ENCODE measurements at places on chromosomes 4 and X.

- no peak for DNase-seq
Measured at GRCh38 chr4:81326581-81326980, 111.6 kb upstream of the PRKG2 start.

- DNase-seq, result no peak
Measured at GRCh38 chr4:30903502-30904214, 183.5 kb downstream of the PCDH7 start.

GRCh38 chr4:167424341-167425256 is 190.3 kb upstream of the SPOCK3 start:
- no peak for DNase-seq

GRCh38 chr4:144449611-144450010 is 196.3 kb upstream of the HHIP start:
- peak; percentile 9 for DNase-seq

GRCh38 chrX:29470030-29470429 is 745.3 kb upstream of the MAGEB2 start:
- no peak for DNase-seq

DNA sequence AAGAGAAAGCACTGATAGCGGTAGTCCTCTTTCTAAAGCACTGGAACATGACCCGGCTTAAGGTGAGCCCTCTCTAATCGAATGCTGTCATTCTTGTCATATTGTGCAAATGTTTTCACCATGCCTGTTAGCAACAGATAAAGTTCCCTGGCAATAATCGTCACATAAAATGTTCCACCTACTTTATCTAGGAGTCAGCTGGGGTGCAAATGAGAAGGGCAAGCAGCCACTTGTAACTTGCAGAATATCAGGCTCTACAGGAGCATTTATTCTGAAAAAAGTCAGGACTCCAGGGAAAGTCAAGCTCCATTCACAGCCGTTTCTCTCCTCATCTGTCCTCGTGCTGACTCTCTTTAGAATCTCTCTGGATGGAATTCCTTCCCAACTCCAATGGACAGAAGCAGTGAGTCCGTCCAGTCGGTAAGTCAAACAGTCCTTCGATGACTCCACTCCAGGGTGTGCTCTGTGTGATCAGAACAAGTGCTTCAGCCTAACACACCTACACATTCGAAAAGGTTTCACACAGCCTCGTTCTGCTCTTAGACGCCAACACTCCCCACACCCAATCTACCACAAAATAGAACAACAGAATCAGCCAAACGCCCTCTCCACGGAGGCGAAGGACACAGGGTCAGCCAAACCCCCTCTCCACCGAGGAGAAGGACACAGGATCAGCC is 101.7 kb upstream of the FRG1 start:
- DNase-seq, result peak; percentile 35

GRCh38 chrX:15748841-15749240 is 10.8 kb downstream of the CA5B start:
- no peak for DNase-seq

- no peak for DNase-seq
Measured at GRCh38 chr4:119823045-119823444, 194.4 kb upstream of the PDE5A start.

- no peak for DNase-seq
Measured at GRCh38 chr4:60034361-60034760, 1165.8 kb upstream of the ADGRL3 start.

DNA sequence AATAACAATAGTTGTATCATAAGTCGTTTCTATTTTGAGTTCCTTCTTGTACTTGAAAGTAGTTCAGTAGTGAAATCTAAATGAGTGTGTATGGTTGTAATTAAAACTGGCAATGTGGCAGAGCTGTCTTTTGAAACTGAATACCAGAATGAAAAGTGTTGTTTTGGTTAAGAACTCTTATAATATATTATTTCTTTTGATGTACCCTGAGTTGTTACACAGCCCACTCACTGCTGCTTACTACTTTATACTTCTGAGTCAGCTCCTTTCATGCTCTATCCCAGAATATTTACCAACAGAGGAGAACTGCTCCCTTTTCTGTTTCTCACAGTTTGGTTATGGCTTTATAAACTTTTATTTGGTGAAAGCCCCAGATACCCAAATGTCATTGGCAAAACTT is 28.8 kb downstream of the FAM199X start:
- no peak for DNase-seq

- DNase-seq, result no peak
Measured at GRCh38 chrX:2627272-2627867, 63.7 kb upstream of the CD99 start.

DNA sequence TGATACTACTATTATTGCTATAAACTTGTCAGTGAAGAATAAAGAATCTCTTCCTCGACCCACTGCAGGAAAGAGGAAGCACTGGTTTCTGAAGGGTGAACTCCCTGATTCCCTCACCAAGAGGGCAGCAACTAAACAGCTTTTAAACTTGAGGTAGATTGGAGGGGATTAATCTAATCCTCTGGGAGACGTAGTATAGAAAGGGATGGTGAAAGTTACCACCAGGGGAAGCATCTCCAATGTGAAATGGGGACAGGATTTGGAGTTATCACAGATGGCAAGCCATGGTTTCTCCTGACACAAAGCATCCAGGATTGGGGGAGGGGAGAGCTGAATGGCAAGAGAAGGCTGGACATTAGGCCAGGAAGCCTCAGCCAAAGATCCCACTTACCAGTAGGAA is 62.7 kb upstream of the PTPN13 start:
- no peak for DNase-seq

GRCh38 chrX:123756320-123756719 is 23.5 kb upstream of the THOC2 start:
- no peak for DNase-seq

GRCh38 chrX:66677430-66677829 is 38.6 kb upstream of the EDA2R start:
- DNase-seq, result no peak

DNA sequence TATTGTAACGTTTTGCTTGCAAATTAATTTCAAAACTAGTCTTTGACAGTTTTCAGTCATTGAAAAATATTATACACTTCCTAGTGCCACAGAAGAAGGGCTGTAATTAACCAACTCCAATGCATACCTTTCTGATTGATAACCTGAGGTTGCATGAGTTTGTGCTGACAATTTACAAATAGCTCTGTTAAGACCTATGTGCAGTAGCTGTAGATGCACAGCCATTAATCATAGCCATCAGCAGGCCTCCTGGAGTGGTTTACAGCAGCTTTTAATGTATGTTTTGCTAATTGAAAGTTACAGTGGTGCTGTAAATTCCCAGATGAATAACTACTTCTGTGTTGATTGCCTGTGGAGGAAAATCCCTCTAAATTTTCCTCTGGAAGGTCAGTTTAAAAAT is 758.1 kb downstream of the SH3BGRL start:
- DNase-seq, result no peak

- DNase-seq, result peak; percentile 50
Measured at GRCh38 chr4:8594097-8595038, 1.8 kb downstream of the CPZ start.

DNA sequence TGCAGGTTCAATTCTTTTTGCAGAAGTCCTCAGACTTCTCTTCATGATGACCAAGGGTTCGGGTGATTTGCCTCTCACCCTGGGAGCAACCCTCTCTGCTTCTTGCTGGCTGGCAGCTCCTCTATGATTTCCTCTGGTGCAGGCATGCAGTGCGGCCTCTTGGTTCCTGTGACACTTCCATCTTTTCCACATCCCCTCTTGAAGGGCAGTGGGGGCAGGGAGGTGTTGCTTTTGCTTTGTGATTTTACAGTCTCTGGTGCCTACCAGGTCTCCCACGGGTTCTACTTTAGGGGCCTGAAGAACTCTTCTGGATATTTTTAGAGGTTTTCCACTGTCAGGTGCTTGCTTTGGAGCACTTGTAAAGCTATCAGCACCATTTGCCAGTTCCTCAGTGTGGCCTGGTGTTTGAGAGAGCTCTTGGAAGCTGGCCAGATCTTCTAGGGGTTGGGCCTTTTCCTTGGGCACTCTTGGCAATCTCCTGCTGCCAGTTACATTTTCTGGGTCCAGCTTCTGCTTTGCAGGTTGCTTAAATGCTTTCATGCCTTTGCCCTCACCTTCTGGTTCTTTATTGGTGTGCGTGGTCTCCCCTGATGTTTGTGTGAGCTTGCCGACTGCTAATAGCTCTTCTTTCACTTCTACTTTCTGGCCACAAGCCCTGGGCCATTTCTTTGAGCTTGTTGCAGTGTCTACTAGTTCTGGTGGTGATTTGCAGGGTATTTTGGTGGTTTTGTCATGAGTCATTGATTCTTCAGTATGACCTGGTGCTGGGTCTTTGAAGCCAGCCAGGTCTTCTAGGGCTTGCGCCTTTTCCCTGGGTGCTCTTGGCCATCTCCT is 11.5 kb upstream of the CHST7 start:
- no peak for DNase-seq

DNA sequence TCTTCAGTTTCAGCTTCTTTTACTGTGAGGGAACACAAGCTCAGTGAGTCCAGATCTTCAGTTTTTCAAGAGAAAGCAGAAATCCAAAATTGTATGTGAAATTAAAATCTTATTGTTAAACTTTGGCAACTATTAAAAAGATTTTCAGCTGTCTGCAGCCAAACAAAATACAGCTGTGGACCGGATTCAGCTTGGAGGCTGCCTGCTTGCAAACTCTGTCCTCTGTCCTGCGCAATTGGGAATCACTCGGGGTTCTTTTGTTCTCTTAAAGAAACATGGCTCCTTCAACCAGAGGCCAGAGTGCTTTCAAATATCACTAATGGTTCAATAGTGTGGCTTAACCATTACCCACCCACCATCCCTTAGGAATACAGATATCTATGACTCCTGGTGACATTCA is 201.2 kb downstream of the CHIC2 start:
- DNase-seq, result peak; percentile 57

- no peak for DNase-seq
Measured at GRCh38 chr4:40197879-40198689, 1.3 kb downstream of the RHOH start.

DNA sequence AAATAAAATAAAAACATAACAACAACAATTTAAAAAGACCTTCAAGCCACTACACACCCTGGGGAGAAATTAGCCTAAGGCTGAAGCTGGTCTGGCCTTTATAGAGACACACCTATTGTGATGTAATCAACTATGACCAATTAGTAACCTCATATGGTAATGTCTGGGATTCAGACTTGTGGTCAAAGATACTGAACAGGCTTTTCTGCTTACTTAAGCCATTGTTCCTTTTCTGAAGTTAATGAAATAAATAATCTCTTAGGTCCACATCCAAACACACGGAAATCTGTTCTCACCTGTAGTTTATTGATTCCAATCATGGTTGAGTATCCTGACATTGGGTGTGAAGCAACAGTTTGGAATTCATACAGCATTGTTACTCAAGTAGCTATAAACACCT is 152.5 kb downstream of the PLS3 start:
- DNase-seq, result no peak

DNA sequence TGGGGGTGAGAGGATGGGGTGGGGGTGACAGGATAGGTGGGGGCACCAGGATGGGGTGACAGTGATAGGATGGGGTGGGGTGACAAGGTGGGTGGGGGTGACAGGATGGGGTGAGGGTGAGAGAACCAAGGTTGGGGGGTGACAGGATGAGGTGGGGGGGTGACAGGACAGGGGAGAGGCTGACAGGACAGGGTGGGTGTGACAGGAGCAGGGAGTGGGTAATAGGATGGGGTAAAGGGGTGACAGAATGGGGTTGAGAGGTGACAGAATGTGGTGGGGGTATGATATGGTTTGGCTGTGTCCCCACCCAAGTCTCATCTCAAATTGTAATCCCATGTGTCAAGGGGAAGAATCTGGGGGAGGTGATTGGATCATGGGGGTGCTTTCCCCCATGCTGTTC is 26.0 kb downstream of the RNF212 start:
- no peak for DNase-seq

- no peak for DNase-seq
Measured at GRCh38 chr4:156336511-156336910, 382.8 kb upstream of the CTSO start.

- DNase-seq, result no peak
Measured at GRCh38 chr4:81839347-81840042, 367.8 kb upstream of the RASGEF1B start.

GRCh38 chrX:139543920-139544319 is 13.4 kb downstream of the F9 start:
- no peak for DNase-seq

DNA sequence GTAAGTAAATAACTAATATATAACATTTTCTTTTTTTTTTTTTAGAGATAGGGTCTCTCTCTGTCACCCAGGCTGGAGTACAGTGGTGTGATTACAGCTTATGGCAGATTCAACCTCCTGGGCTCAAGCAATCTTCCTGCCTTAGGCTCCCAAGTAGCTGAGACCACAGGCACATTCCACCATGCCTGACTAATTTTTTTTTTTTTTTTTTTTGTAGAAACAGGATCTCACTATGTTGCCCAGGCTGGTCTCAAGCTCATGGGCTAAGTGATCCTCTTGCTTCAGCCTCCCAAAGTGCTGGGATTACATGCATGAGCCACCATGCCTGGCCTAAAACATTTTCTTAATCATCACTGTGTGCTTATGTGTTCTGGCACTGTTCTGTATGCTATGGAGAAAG is 32.8 kb downstream of the MGARP start:
- DNase-seq, result no peak

DNA sequence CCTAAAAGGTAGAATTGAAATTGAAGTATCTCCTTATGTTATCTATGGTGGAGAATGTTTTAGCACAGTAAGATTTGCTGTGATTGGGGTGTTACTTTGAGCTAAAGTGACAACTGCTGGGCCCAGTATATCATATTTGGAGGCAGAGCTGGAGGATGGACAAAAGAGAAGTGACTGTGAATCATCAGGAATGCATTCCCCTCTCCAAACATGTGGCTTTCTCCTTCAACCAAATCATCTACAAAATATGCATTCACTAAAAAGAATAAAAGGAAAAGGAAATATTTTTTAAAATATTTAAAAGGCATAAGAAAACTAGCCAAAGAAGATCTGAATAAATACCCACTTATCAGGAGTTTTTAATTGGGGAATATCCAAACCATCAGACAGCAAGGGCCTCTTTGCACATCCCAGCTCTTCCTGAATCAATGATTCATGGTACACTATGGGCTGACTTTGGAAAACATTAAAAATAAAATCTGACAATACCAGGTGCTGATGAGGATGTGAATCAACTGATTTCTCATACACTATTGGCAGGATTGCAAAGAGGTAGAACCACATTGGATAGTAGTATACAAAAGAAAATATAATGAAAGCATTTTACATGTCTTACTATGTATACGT is 671.7 kb upstream of the NR3C2 start:
- DNase-seq, result no peak

DNA sequence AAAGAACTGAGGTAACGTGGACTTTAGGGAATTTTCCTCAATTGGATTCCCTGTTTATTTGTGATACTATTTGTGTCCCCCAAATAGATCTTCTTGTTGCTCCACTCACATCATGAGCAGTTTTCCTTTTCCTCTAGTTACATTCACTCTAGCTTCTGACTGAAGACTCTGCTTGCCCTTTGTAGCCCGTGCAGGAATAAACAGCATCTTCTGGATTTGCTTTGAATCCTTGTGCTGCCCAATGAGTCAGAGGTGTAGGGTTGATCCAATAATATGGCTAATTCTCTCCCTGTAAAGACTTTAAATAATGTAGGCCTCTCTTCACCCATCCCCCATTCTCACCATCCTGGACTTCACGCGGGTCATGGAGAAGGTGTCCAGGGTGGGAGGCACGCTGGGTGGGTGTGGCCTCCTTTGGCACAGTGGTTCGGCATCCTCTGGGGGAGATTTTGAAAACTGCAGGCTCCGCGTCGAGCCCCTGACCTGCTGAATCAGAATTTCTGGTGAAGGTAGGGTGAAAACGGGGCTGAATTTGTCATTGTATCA is 9.0 kb downstream of the HAND2 start:
- no peak for DNase-seq
